ENCODE measurements at places on chromosomes 2 and 18.
A peak's percentile ranks its signal among the peaks of the same experiment; 100 is the strongest.

GRCh38 chr2:20365249-20365817, 14.7 kb upstream of the PUM2 start:
- peak; percentile 29 for DNase-seq

- no peak for DNase-seq
These were observed 23.9 kb downstream of the SPTBN1 start for GRCh38 chr2:54480025-54480424.

- DNase-seq, result no peak
These were observed 17.8 kb downstream of the RNF144A start for GRCh38 chr2:6934758-6935651.

- no peak for DNase-seq
These were observed 566.0 kb downstream of the TMX3 start for GRCh38 chr18:68148863-68149262.

GRCh38 chr2:111185361-111186022, 64.8 kb downstream of the BCL2L11 start:
- DNase-seq, result no peak

GRCh38 chr2:228802181-228803071, 468.7 kb downstream of the PID1 start:
- no peak for DNase-seq

- peak; percentile 25 for DNase-seq
These were observed 9.1 kb downstream of the KLF7 start for GRCh38 chr2:207156451-207157161.

GRCh38 chr2:190303647-190304046, 16.0 kb downstream of the HIBCH start:
- no peak for DNase-seq

- DNase-seq, result no peak
These were observed 148.9 kb downstream of the DTNB start for GRCh38 chr2:25524507-25524906.

GRCh38 chr2:239394978-239395377, 5.8 kb downstream of the HDAC4 start:
- DNase-seq, result no peak

DNA sequence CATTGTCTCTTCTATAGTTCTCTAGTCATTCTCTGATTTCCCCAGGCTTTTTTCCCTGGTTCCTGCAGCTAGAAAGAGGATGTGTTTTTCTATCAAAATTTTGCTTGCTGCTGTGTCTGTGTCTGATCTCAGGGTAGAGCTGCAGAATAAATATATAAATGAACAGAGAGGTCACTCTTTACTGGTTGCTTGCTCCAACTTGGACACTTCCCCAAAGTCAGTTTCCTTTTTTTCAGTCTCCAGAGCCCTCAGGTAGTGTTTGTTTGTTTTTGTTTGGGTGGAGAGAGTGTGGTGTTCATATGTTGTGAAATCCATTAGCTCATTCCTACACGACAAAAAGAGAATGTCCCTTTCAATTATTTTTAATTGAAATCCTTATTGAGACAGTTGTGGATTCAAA, 85.8 kb downstream of the CERS6 start:
- no peak for DNase-seq

GRCh38 chr2:180979749-180980105, 678 bp upstream of the UBE2E3 start:
- no peak for DNase-seq

DNA sequence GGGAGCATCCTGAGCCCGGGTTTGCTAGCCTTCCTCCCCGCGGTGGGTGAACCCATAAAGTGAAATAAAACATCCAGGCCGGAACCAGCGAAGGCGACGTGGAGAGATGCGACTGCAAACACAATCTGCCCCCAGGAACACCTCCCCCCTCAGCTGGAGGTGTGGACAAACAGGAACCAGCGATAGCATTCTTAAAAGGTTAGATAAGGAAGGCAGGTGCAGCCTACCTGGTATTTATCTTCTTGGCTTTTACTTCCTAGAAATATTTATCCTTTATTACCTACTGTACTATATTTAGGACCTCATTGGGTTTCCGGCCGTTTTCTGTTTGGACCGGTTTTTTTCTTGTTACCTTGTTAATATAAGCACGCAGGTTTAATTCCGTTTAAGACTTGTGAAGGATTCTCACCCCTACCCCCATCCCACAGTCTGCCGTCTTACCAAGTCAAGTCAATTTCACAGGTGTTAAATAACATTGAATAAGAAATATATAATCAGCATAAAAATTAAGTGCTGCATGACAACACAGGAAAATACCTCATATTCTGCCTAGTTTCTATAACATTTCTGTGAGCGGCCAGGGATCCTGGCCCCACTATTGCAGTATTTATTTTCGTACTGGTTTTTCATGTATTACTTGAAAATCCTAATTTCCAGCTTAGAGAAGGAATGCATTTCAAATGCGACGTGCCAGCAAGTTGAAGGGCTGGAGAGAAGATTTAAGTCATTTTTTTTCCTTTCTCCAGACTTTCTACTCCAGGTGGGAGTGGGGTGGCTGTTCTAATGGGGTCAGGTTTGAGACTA, 224.0 kb upstream of the ID2 start:
- DNase-seq, result no peak

DNA sequence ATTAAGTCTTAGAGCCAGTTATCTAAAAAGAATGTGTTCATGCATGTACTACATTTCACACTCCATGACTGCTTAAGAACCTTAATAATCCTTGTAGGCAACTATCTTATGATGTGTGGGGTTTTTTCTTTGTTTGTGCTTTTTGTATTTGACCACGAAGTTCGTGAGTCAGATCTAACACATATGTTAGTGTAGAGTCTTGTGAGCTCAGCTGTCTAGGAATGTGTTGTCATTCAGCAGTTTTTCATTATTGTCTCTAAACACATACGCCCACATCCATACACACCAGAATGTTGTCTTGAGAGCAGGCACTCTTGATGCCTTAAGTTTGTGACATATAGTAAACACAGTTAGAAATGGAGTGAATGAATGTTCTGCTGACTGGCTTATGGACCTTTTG, 38.4 kb downstream of the CAB39 start:
- no peak for DNase-seq

DNA sequence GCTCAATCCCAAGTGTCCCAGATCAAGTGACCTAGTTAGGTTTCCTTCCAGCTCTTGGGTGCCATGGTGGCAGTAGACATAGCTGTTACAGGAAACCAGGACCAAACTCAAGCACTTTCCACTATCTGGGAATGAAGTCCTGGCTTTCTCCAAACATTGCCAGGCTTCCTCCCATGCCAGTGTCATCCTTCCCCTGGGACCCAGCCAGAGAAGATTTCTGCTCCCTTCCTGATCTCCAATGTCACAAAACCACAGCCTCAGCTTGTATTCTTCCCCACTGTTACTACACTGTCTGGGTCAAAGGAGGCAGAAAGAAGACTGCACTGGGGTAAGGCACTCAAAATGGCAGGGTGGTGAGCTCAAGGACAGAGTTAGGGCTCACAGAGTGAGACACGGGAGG, 347.1 kb downstream of the TNS1 start:
- DNase-seq, result no peak

DNA sequence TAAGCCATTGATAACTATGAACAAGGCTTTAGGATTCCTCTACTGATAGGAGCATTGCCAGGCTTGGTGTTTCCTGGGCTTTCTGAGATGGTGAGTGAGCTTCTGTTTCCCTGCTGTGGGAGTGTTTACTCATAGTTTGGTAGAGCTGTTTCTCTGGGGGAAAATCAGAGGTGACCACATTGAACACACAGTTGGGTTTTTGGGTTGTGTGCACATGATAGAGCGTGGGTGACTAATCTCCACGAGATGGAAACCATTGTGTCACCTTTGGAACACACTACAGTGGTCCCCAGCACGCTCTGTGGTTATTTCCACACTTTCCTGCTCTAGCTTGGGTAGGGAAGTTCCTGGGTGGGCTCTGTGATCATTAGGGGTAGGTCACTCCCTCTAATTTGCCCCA, 5.4 kb downstream of the IL1R1 start:
- DNase-seq, result peak; percentile 63

GRCh38 chr2:43051338-43051737, 175.1 kb downstream of the ZFP36L2 start:
- DNase-seq, result peak; percentile 23

DNA sequence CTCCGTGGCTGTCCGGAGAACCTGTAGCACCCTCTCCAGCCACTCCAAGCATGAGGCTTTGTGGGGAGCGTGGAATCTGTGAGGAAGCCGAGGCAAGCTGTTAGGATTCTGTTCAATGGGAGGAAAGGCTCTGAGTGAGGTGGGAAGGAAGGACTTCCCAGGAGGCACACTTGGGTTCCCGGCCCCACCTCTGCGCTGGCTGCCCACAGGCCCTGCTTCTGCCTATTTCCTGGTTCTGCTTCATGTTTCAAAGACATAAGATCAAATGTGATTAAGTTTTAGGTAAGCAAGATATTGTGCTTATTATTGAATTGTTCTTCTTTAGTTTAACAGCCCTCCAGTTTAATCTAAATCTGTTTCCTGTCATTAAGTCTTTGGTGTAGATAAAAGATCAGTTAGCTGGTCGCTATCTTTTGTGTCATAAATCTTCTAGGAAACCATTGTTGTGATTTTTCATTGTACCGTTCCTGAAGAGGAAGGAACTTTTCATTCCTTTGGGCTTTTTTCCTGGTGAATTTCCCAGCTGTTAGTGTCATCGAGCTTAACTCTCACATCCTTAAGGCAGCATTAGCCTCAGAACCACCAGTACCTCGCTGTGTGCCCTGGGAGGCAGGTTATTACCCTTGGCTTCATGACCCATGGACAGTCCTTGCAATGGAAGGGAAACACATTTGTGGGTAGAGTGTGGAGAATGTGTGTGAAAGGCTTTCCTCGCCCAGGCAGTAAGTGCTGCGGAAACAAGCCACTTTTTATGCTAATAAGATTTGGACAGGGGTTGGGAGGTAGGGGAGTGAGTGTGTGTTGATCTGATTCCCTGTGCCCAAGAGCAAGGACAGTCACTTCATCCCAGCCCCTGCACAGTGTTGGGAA, 61.9 kb upstream of the ALPP start:
- DNase-seq, result peak; percentile 23

DNA sequence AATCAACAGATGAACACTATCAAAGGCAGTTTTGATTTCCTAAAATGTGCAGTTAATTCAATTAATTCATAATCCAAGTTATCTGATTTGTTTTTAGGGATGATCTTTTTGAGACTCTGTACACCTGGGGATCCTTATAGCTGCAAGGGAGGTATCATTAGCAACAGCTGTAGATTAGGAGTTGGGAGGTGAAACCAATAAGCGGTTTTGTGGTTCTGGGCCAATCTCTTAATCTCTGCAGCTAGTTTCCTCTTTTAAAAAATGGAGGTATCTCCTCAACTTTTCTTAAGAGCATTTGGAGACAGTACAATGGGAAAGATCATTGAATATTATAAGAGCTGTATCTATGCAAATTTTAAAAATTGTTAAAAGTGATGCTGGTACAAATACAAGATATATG, 126.0 kb downstream of the MC4R start:
- no peak for DNase-seq

GRCh38 chr2:179428649-179429048, 164.0 kb upstream of the SESTD1 start:
- DNase-seq, result no peak

DNA sequence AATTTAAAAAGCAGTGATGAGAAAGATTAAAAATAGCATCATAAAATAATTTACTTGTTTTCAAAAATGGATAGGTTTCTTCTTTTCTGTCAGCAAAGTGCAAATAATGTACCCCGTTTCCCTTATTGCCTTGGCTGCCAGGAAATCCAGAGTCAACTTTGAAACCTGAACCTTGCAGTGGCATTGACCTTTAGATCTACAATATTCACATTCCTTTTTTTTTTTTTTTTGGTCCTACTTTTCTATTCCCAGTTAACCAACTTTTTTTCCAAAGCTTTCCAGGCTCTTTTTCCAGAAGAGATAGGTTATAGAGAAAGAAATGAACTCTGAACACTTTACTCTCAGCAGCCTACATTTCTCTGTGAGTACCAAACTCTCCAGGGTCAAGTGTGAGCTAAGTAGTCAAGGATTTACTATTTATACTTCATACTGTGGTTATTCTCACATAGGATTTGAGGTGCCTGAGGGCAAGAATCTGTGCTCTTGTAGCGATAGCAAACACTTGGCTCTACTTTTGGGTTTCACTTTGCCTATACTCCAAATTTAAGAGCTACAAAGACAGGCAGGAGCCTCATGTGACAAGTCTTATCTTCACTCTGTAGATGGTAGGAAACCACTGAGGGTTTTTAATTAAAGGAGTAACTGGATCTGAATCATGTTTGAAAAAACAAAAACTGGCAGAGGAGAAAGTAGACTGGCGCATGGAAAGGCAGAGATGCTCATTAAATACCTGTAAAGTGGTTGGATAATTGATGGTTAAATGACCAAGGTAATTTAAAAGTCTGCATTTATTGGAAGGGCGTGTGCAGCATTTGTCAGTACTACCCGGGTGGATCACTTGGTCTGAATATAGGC, 63.2 kb upstream of the TMEM17 start:
- no peak for DNase-seq

DNA sequence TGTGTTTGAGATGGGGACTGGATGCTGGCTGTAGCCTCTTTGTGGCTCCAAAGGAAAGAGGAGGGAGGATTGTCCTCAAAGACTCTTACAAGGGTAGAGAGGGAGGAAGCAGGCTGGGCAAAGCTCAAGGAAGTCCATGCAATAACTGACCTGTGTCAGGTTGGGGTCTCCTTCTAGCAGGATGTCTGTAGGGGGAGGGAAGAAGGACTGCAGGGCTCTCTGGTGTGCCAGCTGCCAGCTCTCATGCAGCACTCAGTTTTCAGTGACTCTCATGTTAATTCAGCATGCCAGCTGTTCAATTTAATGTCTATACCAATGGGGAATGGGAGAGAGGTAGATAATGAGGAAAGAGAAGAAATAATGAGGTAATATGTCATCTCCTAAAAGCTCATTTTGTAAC, 85.3 kb upstream of the RANBP2 start:
- no peak for DNase-seq

- no peak for DNase-seq
These were observed 69.0 kb downstream of the CPO start for GRCh38 chr2:207008105-207008990.

GRCh38 chr2:160581448-160581847, 87.8 kb upstream of the RBMS1 start:
- no peak for DNase-seq

DNA sequence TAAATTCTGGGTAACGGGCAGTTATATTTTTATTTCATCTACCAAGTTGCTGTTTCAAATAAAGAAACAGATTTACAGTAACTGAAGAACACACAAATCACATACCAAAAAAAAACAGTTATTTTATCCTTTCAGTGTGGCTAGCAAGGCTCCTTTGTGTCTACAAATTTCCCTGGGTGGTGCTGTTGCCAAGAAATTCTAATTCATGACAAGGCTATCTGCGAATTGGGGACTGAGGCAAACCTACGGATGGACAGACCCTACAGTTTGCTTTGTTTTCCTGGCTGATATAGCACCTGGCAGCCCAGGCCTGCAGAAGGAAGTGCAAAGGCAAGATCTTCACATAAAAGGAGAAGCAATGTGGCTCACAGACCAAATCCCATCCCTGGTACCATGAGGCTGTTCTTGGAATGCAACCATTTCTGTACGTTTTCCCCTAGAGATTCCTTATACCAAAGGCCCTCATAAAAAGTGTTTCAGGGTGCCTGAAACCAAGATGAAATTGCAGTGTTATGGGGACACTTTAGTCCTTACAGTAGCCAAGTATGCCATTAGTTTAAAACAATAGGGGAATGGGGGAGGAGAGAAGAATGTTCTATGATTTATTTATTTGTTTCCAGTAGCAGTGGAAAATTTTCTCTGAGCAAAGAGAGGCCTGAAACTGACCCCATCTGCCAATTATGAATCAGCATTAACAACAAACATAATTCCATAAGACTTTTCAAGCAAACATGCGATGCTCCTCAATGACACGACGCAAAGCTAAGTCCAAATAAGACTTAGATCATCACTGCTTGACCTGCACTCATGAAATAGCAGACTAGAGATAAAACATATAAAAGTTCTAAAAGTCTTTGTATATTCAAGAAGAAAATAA, 4.3 kb downstream of the KLF7 start:
- DNase-seq, result no peak

- no peak for DNase-seq
These were observed 90.5 kb upstream of the YWHAQ start for GRCh38 chr2:9721344-9721743.

Measured in stimulated activated naive CD8-positive, alpha-beta T cell treated with anti-CD3 and anti-CD28 coated beads, Interleukin-15, Interleukin-2, amounts not matched to agents 100 U/mL and 50 U/mL, for 24 hours (primary cell).